Stromal cell of bone marrow (primary cell): ENCODE measurements at places on chromosomes 6 and 20.

- no peak for DNase-seq
These were observed 44.3 kb upstream of the SLC4A11 start for GRCh38 chr20:3283222-3283820.

- DNase-seq: no peak
These were observed 400 bp upstream of the SMAP1 start for GRCh38 chr6:70667256-70667710.

DNA sequence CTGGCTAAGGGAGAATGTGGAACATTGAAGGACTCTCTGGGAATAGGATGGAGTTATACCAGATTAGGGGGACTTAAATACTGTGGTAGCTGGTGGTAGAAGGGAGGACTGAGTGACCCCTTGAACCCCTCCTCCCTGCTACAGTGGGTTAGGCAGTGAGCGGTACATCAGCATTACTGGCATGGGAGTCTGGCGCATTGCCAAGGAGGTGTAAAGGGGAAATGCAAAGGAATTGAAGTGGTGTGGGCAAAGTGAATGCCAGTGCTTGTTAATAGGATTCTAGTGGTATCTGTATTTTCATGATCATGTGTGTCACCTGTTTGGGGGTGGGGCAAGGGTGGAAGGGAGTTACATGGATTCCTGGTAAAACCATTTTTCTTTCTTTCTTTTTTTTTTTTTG lies 60.1 kb downstream of the GFRA4 start:
- no peak for DNase-seq

DNA sequence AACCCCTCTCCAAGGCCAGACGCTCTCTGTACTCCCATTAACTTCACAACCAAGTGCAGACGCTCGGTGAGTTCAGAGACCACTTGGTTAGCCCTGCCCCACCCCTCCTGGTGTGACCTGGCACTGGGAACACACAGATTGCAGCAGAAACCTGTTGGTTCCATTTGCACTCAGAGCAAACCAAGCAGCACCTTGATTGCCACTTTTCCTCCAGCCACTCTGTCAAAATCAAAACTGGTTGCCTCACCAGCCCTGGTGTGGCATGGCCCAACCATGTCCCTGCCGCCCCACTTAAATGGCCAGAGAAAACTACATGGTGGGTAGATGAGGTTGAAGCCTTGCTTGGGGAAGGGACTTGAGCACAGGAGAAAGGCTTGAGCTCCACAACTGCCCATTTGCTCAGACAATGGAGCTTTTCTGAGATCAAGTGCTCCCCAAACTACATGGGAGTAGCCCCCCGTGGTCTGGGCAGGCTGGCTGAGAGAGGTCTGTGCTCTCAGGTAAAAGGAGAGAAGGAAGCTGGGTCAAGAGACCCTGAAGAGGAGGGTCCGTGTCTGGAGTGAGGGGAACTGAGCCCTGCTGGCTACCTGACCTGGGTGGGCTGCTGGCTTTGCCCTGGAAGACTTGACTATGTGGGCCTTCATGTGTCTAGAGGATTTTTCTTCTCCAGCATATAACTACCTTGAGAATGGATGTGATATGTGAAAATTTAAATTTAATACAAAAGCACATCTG lies 43.4 kb downstream of the PLCG1 start:
- no peak for DNase-seq

DNA sequence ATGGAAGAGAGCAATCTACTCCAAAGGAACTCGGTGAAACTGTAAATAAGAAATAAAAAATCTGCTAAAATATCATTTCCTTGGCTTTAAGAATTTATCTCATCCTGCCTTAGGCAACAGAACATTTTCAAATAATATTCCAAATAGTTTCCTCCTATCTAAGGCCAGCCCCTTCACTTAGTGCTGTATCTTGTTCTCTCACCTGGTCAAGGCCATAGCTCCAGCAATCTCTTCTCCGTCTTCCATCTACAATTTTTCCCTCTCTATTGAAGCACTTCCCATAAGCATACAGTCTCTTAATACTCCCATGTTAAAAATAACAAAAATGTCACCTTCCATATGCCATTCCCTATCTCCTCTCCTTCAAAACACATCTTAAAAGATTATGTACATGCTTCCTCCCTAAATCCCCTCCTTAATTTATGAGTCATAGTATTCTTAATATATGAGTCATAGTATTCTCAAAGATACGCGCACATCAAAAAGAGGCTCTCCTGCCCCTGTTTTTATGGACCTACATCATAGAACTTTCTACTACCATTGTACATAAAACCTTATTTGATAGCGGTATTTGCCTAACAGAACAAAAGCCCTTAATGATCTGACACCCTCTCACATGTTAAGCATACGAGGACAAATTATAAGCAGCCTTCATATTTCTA lies 146.9 kb downstream of the PDE10A start:
- DNase-seq: no peak

DNA sequence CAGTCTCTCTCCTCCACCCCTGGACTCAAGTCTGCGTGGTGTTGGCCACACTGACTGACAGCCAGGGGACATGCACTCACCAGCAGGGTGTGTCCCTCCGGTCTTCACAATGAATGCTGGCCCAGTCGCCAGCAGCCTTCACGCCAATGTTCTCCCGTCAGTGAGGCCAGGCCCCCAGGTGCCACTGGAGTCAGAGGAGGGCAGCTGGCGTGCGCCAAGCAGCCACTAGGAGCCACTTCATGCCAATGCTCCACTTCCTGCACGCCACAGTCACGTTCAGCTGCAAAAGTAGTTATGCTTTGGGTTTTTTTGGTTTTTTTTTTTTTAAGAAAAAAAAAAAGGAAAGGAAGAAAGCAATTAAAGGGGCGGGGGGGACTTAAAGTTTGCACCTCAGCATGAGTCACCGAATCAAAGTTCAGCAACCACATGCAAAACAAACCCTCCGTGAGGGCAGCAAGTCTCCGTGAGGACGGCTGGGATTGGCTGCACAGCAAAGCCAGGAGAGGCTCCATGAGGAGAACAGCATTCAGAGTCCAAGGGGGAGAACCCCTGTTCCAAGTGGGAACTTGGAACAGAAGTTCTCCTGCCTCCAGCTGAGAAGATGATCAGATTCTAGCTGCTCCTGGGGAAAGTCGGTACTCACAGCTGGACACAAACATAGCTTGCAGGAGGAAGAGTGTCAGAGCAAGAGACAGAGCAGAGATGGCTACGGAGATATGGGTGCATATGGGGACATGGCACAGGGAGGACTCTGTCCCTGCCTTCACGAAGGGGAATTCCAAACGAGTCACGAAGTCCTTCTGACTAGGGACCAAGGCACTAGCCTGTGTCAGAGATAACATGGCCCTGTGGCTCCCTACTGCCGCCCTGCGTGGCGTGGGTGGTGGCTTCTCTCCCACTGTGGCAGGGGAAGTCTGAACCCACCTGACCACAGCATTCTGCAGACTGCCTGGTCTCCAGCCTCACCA lies at the start of gene ZC3H12D:
TSS of gene ZC3H12D (minus strand) at position 282 of the 968 bp plus-strand sequence. CDS start 10,471 bp downstream, outside the sequence.
- DNase-seq: peak; percentile 19

DNA sequence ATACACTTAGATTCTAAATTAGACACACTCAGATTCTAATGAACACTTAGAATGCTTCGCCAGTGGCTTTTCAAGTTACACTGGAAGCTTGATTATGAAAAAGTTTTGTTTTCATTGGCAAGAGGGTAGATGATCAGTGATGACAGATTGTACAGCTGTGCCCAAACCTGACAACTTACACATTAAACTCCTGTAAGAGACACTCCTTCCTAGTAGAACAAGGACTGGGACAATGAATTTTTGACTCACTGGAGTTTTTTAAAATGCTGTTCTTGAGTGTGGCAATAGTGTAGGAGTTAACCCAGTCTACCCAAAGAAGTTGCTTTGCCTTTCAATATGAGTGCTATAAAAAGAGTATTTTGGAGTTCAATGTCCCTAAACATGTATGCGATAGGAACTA lies 140.8 kb downstream of the SLC16A10 start:
- DNase-seq: no peak

- no peak for DNase-seq
These were observed 49.5 kb downstream of the YTHDF1 start for GRCh38 chr20:63166193-63167020.

GRCh38 chr20:51461306-51461705 lies 81.2 kb downstream of the NFATC2 start:
- no peak for DNase-seq

DNA sequence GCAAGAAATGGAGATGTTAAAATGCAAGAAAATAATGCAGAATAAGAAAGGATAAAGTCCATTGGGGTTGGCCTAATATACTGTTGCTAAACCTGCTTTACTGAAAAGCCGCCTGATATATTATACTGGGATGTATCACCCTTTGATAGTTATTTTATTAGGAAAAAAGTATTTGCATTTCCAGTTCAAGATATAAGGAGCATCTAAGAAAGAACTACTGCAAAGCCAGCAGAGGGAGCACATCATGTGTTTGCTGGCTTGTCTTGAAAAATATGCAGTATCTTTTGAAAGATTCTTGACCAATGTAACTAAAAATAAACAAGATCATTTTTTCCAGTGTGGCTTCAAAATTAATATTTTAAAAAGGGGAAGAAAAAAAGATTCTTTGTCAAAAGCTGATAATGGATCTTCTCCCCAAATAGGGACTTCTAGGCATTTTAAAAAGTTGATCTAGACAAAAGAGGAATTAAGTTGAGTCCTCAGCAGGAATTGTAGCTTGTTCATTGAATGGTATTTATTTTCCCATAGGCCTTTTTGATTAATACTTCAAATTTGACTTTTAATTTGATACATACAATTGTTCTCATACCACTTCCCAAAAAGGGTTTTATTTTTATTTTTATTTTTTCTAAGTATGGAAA lies 214.9 kb downstream of the ZFAND3 start:
- peak; percentile 33 for DNase-seq

DNA sequence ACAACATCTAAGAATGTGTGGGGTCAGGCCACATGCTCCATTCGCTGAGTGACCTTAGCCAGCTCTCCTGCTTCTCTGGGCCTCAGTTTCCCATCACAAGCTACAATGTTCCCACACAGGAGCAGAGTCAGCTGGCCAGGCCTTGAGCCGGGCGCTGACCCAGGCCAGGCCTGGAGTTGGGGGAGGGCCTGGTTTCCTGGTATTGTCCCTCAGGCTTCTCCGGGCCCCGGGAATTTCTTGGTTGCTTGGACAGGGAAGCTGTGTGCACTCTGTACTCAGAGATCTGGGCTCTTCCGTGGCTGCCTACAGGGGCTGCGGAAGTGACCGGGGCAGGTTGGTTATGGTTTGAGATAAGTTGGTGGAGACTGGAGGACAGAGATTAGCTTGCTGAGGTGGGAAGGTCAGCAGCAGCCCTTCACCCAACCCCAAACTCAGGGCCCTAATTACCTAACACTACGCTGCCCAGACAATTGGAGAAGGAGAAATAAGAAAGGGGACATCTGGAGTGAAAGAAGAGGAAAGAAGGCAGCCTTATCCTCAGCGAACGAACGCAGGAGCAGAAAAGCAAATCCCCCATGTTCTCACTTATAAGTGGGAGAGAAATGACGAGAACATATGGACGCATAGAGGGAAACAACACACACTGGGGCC lies 6.2 kb downstream of the TGM2 start:
- no peak for DNase-seq

DNA sequence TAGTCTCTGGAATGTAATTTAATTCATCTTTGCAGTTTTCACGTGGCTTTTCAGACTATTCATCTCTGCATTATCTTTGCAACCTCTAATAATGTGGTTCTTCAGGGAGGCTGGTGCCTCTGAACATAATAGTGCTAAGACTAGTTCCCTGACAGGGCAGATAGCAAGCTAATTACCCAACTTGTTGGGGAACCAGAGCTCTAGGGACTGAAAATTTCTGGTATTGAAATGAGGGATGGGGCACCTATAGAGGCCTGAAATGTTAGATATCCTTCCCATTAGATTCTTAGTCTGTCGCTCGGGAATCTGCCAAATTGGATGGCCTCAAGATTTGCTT lies 693.6 kb upstream of the MAP3K7 start:
- DNase-seq: no peak

GRCh38 chr6:63290492-63291058 lies 29.2 kb downstream of the LGSN start:
- DNase-seq: no peak

DNA sequence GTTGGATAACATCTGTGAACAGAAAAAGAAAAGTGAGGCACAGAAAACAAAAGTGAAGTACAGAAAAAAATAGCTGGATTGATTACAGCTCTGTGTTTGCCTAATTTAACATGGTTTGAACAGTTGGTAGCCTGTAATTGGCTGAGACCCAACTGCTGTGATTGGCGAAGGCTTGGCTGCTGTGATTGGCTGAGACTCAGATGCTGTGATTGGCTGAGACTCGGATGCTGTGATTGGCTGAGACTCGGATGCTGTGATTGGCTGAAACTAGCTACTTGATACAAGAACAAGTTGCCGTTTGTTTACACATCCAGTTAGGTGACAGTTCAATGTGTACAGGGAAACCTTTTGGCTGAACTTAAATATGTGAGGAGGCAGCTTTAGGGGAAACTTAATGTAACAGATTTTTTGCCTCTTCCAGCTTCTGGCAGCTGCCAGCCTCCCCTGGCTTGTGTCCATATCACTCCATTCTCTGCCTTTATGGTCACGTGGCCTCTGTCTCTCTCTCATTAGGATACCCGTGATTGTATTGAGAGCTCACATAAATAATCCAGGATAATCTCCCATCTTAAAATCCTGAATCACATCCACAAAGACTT lies 223.4 kb upstream of the FOXA2 start:
- no peak for DNase-seq

- DNase-seq: no peak
These were observed 258.3 kb upstream of the MOCS1 start for GRCh38 chr6:40192516-40192915.

DNA sequence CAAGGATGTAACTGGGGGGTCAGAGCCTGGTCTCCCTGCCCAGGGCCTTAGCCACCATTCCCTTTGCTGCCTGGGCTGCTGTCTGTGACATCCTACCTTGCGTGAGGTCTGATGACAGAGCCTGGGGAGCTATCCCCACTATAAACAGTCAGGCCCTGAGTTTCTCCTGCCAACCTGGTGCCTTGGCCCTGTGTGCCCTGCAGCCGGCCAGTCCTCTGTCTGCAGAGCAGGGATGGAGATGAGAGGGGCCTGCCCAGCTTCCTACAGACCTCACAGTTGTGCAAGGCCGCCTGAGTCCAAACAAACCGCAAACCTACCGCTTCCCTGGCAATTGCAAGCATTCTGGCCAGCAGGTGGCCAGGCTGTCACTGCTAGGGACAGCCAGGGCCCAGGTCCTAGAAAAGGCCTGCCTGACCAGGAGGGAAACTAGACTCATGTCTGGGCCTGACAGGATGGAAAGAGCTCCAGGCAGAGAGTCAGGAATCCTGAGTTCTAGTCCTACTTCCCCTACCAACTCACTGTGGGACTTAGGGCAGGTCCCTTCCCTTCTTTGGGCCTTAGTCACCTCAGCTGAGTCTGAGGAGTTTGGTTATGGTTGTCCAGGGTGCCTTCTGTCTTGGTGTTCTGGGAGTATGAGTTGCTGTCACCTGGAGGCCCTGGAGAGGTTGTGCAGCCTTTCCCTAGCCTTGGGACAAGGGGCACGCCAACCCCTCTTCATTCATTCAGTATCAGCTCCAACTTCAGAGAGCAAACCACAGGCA lies 86.2 kb downstream of the VEGFA start:
- no peak for DNase-seq

- no peak for DNase-seq
These were observed 49.2 kb downstream of the RNGTT start for GRCh38 chr6:88914180-88914579.

- DNase-seq: no peak
These were observed 2.5 kb downstream of the PPP1R18 start for GRCh38 chr6:30683980-30684338.

- DNase-seq: no peak
These were observed 34.1 kb downstream of the RPP40 start for GRCh38 chr6:4969609-4970285.
